ENCODE measurements at places on chromosomes 4 and X. TPM values are rescaled to one million over a fixed set of nuclear protein-coding genes. Genes with fewer than 3 reads are reported as not detected.

- no peak for DNase-seq
Measured at GRCh38 chr4:83440148-83440814, 15.3 kb downstream of the HELQ start.

The CFP gene
- total RNA-seq, result 3.2 TPM

- DNase-seq, result no peak
Measured at GRCh38 chr4:132827522-132827921, 321.6 kb upstream of the PCDH10 start.

The PDZD4 gene
- 0.73 TPM for total RNA-seq

- DNase-seq, result no peak
Measured at GRCh38 chr4:100287534-100287933, 97.3 kb upstream of the DDIT4L start.

DNA sequence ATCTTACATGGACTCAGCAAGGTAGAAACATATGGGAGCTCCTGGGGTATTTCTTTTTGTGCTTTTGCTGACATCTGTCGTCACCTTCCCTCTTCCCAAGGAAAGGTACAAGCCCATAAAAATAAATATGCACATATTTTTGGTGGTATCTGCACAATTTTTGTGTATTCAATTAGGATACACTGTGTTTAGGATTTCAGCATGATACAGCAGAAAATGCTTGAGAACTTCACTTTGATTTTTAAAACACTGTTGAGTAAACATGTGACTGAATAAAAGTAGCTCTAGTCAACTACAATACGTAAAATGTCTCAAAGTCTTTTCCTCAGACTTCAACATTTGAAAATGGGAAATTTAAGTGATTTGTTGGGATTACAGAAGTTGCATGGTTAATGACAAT, 99.4 kb upstream of the SPANXC start:
- DNase-seq, result no peak

DNA sequence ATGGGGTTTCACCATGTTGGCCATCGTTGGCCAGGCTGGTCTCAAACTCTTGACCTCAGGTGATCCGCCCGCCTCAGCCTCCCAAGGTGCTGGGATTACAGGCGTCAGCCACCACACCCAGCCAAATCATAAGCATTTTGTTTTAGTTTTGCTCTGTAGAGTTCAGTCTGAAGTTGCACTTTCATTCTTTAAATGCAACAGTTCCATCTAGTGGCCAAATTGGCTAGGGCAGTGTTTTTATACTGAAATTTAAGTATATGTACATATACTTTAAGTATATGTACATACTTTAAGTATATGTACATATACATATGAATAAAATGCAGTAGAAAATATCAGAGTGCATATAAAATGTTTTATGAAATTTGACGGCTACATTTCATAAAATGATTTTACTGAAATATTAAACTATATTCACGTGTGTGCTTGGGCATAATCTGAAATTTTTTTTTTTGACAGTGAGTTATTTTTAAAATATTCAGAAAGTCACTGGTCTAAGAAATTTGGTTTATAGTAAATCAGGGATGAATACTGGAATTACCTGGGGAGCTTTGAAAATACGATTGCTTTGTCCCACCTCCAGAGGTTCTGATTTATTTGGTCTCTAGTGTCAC, 145.5 kb downstream of the NWD2 start:
- no peak for DNase-seq

Data from ovary (tissue), 10 donors.